ENCODE measurements at places on chromosomes 2 and 18.
A peak's percentile ranks its signal among the peaks of the same experiment; 100 is the strongest.

DNA sequence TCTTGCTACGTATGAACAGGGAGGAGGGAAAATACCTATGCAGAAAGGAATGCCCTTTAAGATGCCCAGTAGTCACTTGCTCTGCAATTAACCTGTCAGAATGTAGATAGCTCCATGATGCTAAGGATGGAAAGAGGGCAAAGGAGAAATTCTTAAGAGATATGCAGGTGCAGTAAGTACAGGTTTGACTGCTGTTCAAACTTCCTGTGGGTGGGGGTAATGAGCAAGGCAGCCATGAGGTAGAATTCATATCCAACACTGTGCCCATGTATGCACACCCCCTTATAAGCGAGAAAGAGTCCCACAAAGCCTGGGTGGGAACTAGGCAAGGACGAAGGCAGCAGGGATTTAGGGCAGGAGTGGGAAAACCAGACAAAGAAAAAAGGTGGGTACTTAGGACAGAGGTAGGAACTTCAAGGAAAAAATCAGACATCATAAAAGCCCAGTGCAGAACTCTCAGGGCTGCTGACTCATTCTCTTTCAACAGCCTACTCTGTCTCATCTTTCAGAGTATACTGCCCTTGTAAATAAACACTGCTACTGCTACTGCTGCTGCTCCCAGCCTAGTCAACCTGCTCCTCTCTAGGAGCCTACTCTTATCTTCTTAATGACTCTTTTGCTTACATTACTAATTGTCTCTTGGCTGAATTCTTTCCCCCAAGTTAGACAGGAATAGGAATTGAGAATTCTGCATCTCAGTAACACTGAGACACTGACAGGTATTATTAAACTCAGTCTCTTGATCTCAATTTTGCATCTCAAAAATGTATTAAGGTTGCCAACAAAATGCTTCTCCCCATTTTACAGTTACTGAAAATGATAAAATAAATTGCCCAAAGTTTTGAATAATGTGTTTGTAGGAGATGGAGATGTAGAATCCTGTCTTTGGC is 189.0 kb downstream of the PTH2R start:
- DNase-seq: no peak

DNA sequence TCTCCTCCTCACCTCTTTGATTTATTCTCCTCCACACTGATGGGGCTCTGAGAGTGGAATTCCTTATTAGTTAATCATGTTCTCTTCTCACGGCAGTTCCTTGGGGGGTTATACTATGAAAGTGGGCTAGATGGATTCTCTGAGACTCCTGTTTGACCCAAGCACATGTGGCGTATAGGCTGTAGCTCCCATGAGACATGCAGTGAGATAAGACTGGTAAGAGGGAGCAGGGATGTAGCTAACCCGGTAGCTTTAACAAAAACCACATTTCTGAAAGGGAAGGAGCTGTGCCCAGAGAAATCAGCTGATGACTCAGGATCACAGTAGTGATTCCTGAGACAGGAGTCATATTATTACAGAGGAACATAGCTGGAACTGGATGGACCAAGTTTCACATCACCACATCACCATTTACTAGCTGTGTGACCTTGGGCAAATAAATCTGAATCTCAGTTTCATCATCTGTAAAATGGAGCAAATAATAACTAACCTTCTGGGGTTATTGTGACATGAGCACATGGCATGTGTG is 82.9 kb downstream of the CRIM1 start:
- peak; percentile 64 for DNase-seq

DNA sequence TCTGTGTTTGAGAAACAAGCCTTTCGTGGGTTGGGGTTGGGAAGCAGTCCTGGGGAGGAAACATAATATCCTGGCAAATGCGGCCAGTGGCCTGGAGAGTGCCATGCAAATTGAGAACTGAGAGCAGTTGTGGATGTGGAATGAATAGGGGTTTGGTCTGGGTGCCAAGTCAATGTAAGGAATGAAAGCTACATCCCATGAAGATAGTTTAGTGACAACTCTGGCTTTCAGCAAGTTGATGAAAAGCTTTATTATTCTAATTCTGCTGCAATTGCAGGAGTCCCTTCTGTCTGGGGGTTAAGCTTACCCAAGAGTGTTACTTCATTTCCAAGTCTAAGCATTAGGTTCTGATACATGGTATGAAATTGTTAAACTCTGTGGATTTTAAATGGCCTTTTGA is 771.6 kb downstream of the DPP10 start:
- no peak for DNase-seq

DNA sequence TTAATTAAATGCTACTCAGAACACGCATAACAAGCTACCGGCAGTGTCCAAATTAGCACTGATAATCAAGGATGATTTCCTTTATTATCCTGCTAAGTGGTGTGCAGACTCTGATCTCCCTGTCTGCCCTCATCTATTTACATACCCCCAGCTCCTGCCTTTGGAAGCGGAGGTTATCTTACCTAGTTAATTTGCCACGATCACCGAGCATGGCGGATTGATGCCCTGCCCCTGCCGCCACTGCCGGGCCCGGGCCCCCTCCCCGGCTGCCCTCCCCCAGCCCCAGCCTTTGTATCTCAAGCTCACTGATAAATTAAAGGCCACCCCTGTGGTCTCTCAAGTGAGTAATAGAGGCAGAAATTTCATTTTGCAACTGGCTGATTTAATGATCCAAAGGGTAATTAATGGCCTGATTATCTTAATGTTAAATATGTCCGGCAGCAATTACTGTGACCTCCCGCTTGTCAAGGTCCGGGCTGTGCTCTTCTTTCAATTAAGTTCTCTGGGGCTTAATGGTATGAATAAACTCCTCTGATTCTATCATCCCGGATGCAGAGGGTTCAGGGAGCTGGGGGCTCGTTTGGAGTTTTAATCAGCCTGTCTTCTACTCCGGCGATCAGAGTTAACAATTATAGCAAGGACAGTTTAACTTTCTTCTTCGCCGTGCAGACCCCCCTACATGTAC is 113.4 kb downstream of the GBX2 start:
- DNase-seq: no peak

- DNase-seq: no peak
These were observed 37.6 kb upstream of the MCM6 start for GRCh38 chr2:135913727-135914365.

GRCh38 chr2:29226375-29226774 is 111.2 kb downstream of the CLIP4 start:
- DNase-seq: no peak

DNA sequence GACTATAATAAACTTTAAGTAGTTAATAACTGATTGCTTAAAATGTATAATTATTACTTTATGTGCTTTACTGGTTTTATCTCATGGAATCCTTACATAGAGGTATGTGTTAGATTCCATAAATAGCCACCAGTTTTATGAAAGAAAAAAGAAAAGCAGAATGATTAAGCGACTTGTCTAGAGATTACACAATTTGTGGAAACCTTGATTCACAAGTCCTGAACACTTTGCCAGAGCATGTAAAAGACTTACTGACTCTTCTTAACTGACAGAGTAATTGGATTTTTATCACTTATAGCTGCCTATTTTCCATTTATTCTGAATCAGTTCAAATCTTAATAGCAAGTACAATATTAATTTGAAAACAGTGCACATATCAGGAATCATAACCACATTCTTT is 448.7 kb upstream of the NETO1 start:
- no peak for DNase-seq
